ENCODE measurements at places on chromosomes 12 and 14. TPM values are rescaled to one million over a fixed set of nuclear protein-coding genes. Genes with fewer than 3 reads are reported as not detected.

Gene HPD
- 1.1 TPM for total RNA-seq

Gene IGFBP6
- 206 TPM for total RNA-seq

Gene CMA1
- not detected for total RNA-seq

Gene SOAT2
- 0.23 TPM for total RNA-seq

Gene BEGAIN
- total RNA-seq, result 11.8 TPM

Gene SALL2
- total RNA-seq, result 1.6 TPM

Gene LMNTD1
- total RNA-seq, result not detected

Gene ARG2
- total RNA-seq, result 1.3 TPM

Gene TSHR
- not detected for total RNA-seq

Gene TAS2R13
- total RNA-seq, result not detected

Gene FZD10
- not detected for total RNA-seq

Gene AMN
- 0.21 TPM for total RNA-seq

Gene XPOT
- 55.5 TPM for total RNA-seq

Gene AVPR1A
- total RNA-seq, result not detected

Gene FAIM2
- not detected for total RNA-seq

Gene PAPLN
- 7.8 TPM for total RNA-seq
